ENCODE measurements at places on chromosomes 2 and 18. TPM values are rescaled to one million over a fixed set of nuclear protein-coding genes. Genes with fewer than 3 reads are reported as not detected.

DNA sequence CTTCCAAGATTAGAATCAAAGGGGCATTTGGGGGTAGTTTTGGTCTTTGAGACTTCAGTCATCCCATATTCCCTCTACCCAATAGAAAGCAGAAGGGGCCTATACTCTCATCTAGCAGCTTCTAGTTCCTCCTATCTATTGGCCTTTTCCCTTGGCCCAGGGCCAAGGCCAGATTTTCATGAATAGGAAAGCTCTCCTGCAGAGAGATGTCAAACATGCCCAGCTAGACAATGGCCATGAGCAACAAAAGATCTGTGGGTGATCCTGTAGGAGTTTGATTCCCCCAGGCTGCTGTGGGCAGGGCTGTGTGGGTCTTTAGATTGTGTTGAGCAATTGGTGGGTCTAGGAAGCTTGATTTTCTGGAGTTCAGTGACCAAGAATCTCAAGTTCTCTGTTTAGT lies 2.9 kb upstream of the ADCYAP1 start:
- DNase-seq: no peak
- peaks cover 50% of the 10 kb centered on the region for H3K27me3 ChIP-seq
- H3K36me3 ChIP-seq: no peaks in the 10 kb centered on the region
- H3K4me1 ChIP-seq: no peaks in the 10 kb centered on the region
- H3K27ac ChIP-seq: no peak overlapping the region

- no peaks in the 10 kb centered on the region for H3K36me3 ChIP-seq
- no peak for DNase-seq
- H3K27ac ChIP-seq: no peak overlapping the region
- no peaks in the 10 kb centered on the region for H3K4me1 ChIP-seq
- H3K4me3 ChIP-seq: no peak overlapping the region
Measured at GRCh38 chr2:145845207-145845894, 1325.4 kb upstream of the ZEB2 start.

The TCF7L1 gene
- 3.7 TPM for polyA plus RNA-seq

GRCh38 chr2:231679908-231680284 lies 28.4 kb upstream of the PTMA start:
- H3K27ac ChIP-seq: no peak overlapping the region
- no peak for DNase-seq
- H3K36me3 ChIP-seq: no peaks in the 10 kb centered on the region
- H3K4me1 ChIP-seq: no peaks in the 10 kb centered on the region

GRCh38 chr2:118457951-118458350 lies 369.7 kb downstream of the INSIG2 start:
- H3K36me3 ChIP-seq: no peaks in the 10 kb centered on the region
- no peak overlapping the region for H3K27ac ChIP-seq
- DNase-seq: no peak
- no peak overlapping the region for H3K4me3 ChIP-seq

- H3K36me3 ChIP-seq: peaks cover 16% of the 10 kb centered on the region
- peak; percentile 45 for DNase-seq
- H3K4me3 ChIP-seq: no peak overlapping the region
Measured at GRCh38 chr2:241617431-241618154, 19.4 kb downstream of the THAP4 start.

DNA sequence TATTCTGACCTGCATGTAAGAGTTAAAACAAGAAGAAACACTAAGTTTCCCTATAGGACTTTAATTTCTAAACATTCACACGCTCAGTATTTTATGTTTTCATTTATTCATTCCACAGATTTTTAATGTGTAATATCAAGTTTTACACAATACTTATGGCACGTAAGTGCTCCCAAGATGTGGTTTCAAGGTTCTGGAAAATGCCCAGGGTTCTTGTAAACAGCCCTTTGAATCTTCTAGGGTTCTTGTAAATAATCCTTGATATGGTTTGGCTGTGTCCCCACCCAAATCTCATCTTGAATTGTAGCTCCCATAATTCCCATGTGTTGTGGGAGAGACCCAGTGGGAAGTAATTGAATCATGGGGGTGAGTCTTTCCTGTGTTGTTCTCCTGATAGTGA lies 383.0 kb downstream of the TXNL1 start:
- H3K27ac ChIP-seq: no peak overlapping the region
- H3K4me1 ChIP-seq: no peaks in the 10 kb centered on the region
- no peaks in the 10 kb centered on the region for H3K36me3 ChIP-seq
- no peak overlapping the region for H3K4me3 ChIP-seq
- no peaks in the 10 kb centered on the region for H3K27me3 ChIP-seq

- no peaks in the 10 kb centered on the region for H3K36me3 ChIP-seq
- DNase-seq: peak; percentile 83
- no peaks in the 10 kb centered on the region for H3K27me3 ChIP-seq
- H3K4me1 ChIP-seq: 0 out of 2 replicates have a peak, but pooled peaks cover 4% of the 10 kb centered on the region
- H3K27ac ChIP-seq: no peak overlapping the region
- H3K4me3 ChIP-seq: no peak overlapping the region
Measured at GRCh38 chr2:25335971-25336370, 5.8 kb downstream of the DNMT3A start.

DNA sequence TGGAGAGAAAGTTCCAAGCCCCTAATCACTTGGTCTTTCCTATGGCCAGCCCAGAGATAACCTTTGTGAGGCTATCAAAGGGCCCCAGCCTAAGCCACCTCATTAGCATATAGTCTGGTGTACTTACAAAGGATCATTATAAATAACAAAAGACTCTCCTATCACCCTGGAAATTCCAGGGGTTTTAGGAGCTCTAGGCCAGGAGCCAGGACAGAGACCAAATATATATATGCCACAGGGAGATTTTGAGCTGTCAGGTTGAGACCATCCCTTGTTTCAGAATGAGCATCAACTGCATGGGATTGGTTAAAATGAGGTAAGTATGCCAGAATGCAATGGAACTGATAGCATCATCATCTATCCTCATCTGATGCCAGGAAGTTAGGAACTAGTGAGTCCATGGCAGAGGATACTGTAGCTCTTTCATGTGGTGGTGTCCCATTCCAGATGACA lies 32.1 kb upstream of the CHRNA1 start:
- no peak overlapping the region for H3K4me3 ChIP-seq
- no peaks in the 10 kb centered on the region for H3K27me3 ChIP-seq
- no peak for DNase-seq
- H3K36me3 ChIP-seq: peaks cover 35% of the 10 kb centered on the region
- no peaks in the 10 kb centered on the region for H3K4me1 ChIP-seq

DNA sequence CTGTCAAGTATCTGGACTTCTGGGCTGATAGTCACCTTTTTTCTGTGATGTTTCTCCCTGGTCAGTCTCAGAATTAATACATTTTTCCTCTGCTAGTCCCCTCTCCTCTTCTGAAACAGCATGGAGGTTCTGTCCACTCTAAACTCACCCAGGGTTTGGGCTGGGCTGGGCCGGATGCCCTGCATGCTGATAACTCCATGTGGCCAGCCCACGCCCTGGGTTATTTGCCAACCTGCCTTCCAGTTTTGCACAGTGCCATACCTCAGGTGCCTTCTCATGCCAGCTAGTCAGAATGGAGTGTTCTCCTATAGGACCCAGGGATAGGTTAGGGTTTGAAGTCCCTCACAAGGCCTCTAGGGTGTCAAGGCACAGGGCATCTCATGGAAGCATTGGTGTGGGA lies 32.2 kb downstream of the MEX3C start:
- no peak for DNase-seq
- H3K4me1 ChIP-seq: no peaks in the 10 kb centered on the region
- H3K36me3 ChIP-seq: peaks cover 4% of the 10 kb centered on the region
- H3K27ac ChIP-seq: no peak overlapping the region
- H3K27me3 ChIP-seq: no peaks in the 10 kb centered on the region

DNA sequence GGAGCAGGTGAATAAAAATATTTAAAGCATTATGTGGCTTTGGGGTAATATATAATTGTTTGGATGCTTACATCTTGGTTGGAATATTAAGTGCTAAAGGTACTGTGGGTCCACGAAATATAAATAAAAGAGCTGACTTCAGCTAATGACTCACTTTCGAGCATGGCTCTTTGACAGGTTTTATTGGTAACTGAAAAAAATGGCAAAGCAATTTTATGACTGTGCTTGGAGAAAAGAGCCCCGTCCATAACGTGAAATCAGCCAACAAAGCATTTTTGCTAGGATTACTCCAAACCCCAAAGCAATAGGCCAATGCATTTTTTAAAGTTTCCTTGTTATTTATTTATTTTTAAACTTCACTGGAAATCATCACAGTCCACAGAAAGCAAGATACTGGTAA lies 397.2 kb upstream of the CDH19 start:
- H3K27ac ChIP-seq: no peak overlapping the region
- H3K27me3 ChIP-seq: no peaks in the 10 kb centered on the region
- no peaks in the 10 kb centered on the region for H3K36me3 ChIP-seq
- no peaks in the 10 kb centered on the region for H3K4me1 ChIP-seq
- DNase-seq: peak; percentile 0

DNA sequence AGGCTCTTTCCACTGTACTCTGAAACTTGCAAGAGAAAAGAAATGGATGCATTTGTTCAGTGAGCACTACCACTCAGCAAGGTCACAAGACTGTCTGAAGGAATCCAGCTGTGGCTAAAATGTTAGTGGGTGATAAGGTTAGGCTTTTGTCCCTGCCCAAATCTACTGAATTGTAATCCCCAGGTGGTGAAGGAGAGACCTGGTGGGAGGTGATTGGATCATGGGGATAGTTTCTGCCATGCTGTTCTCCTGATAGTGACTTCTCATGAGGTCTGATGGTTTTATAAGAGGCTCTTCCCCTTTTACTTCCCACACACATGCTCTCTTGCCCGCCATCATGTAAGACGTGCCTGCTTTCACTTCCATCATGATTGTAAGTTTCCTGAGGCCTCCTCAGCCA lies 68.2 kb downstream of the ZNF385B start:
- no peaks in the 10 kb centered on the region for H3K27me3 ChIP-seq
- no peaks in the 10 kb centered on the region for H3K4me1 ChIP-seq
- DNase-seq: no peak
- H3K4me3 ChIP-seq: no peak overlapping the region
- no peak overlapping the region for H3K27ac ChIP-seq
- no peaks in the 10 kb centered on the region for H3K36me3 ChIP-seq

All from SK-N-SH (cell line).